ENCODE measurements at places on chromosomes 13 and 19.

DNA sequence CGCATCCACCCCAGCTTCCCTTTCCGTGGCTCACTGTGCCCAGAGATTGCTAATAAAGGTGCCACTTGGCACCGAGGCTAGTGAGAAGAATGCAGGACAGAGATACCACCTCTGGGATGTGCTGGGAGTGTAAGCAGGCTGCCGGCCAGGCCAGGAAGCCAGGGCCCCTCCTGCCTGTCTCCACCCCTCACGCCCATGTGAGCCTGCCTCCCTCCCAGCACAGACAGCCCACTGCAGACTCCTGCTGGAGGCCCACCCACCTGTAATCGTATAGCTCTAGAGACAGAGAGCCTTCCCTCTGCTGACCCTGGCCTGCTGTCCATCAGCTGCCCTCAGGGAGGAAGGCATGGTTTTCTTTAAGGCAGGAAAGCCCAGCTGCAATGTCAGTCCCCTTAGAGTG, 13.9 kb downstream of the VSTM2B start:
- no peak for DNase-seq

DNA sequence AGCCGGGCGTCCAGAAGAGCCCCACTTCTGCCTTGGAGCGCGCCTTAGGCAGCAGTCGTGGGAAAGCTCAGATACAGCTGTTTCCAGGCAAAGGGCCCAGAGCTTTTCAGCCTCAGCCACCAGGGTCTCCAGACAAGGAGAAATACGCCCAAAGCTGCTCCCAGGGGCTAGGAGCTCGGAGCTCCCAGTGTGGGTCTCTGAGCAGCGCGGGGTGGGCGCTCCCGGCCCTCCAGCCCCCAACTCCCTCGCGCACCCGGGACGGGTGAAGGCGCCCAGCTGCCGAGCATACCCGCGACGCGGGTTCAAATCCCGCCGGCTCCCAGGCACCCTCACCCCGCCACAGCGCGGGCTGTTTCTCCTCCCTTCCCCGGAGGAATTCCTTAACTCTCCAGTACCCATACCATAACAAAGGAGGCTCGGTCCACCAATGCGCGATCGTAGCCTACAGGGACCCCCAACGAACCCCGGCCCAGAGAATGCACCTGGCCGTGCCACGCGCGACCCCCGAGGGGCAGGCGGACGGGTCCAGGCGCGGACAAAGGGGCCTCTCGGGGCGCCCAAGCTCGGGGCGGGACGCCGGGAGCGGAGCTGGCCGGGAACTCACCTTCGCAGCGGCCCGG, 507 bp downstream of the COL4A1 start:
- DNase-seq, result no peak

DNA sequence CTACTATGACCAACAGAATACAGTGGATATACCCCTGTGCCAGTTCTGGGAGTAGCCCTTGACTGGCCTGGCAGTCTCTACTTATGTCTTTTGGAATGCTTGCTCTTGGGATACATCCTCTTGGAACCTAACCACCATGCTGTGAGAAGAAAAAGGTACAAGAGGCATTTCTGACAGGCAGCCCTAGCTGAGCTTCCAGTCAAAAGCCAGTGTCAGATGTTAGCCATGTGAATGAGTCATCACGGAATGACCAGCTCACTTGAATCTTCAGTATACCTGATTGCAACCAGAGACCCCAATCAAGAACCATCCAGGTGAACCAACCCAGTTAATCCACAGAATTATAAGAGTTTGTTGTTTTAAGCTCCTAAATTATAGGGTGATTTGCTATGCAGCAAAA, 4.1 kb downstream of the CCDC169 start:
- no peak for DNase-seq

DNA sequence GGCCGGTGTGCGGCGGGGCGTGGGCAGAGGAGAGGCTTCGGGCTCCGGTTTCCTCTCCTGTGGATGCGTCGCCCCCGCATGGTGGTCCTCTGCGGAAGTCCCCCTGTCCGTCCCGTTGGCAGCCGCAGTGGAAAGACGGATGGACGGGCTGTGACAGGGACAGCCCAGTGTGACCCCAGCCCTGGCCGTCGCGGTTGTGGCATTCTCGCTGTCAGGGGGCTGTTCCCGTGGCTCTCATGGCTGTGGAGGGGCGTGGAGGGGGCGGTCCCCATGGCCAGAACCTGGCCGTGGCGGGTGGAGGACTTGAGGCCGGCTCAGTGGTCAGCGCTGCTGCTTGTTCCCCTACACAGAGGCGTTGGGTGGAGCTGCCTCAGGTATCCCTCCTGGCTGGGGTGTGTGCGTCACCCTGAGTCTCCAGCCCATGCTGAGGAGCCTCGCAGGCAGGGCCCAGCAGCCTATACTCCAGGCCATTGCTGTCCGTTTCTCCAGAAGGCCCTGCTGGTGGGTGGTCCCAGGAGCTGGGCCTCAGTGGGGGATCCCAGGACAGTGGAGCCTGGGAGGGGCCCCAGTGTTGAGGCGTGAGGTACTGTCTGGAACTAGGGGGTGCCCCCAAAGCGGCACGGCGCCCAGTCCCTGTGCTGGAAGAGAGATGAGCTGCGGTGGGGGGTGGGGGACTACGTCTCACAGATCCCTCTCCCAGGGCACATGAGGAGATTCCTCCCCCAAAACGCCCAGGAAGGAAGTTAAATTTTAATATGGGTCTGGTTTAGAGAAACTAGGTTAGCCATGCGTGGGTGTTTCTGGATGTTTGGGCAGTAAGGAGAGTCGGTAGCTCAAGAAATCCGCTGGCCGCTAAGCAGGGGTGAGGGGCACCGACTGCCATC, 20.3 kb downstream of the CSNK1G2 start:
- DNase-seq, result no peak

- DNase-seq, result no peak
Observed at GRCh38 chr13:42409075-42409474, 137.1 kb downstream of the AKAP11 start.

- no peak for DNase-seq
Observed at GRCh38 chr13:50905256-50905655, 4.3 kb upstream of the RNASEH2B start.

GRCh38 chr13:36346222-36347083, at the start of gene SPART:
Gene SPART (minus strand): TSS chr13:36346394. CDS start chr13:36335830, 10,564 bp downstream.
- DNase-seq, result peak; percentile 49

GRCh38 chr13:110856942-110857835, 57.7 kb downstream of the ANKRD10 start:
- no peak for DNase-seq

DNA sequence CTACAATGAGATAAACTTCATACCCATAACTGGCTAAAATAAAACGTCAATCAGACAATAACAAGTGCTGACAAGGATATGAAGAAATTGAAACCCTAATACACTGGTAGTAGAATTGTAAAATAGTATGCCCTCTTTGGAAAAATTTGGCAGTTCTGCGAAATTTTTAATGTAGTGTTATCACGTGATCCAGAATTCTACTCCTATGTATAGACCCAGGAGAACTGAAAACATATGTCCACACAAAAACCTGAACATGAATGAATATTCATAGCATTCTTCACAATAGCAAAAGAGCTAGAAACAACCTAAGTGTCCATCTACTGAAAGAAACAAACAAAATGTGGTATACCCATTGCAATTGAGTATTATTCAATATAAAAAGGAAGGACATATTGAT, 14.2 kb upstream of the MYO16 start:
- DNase-seq, result no peak

- no peak for DNase-seq
Observed at GRCh38 chr13:42815681-42816080, 34.3 kb downstream of the FAM216B start.

DNA sequence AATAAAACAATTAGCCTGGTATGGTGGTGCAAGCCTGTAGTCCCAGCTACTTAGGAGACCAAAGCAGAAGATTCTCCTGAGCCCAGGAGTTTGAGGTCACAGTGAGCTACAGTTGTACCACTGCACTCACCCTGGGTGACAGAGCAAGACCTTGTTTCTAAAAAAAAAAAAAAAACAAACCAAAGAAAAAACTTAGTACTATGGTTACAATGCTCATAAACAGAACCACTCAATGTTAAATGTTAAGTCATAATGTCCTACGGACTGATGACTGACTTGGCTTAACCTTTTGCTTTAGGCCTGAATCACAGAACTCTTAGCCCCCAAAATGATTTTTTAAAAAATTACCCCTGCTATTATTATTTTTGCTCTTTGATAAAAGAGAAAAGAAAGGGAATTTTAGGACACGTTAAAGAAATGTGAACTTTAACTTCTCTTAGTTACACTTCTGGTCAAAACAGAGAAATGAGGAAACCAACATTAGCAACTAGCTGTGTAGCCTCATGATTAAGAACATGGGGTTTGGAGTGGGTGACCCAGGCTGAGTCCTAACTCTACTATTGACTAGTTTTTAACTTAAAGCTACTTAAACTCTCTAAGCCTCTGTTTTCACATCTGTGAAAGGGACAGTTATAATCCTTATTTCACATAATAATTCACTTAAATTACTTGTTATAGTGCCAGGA, 13.7 kb upstream of the ELF1 start:
- DNase-seq, result no peak

DNA sequence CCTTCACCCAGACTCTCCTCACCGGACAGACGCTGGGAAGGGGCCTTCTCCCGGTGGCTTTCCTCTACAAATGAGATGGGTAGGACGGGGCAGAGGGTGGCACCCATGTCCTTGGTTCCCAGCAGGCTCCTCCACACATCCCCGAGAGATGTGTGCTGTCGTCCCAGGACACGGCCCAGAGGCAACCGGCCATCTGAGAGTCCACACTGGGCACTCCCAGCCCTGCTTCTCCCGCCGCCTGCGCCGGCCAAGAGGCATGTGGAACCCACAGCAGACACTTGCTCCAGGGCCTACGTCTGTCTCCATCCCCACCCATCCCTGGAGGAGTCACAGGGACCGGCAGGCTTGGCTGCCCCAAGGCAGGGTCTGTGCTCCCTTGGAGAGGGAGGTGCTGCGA, 179.9 kb downstream of the KDM4B start:
- DNase-seq, result peak; percentile 47

- no peak for DNase-seq
Observed at GRCh38 chr19:6983448-6983847, 37.8 kb downstream of the MBD3L2B start.

- no peak for DNase-seq
Observed at GRCh38 chr19:42068361-42068755, 1.6 kb downstream of the GRIK5 start.

- no peak for DNase-seq
Observed at GRCh38 chr13:105343134-105343806, 1192.2 kb downstream of the EFNB2 start.

- peak; percentile 58 for DNase-seq
Observed at GRCh38 chr13:27481766-27482165, 31.4 kb upstream of the MTIF3 start.

- DNase-seq, result no peak
Observed at GRCh38 chr19:2573916-2574315, 98.0 kb downstream of the GADD45B start.

GRCh38 chr19:38478273-38478971, 44.9 kb downstream of the RYR1 start:
- no peak for DNase-seq

GRCh38 chr13:109971456-109972090, 185.2 kb upstream of the IRS2 start:
- DNase-seq, result no peak

- DNase-seq, result no peak
Observed at GRCh38 chr13:28140433-28141125, 2.2 kb downstream of the PAN3 start.

GRCh38 chr13:48405875-48406274, 7.0 kb downstream of the LPAR6 start:
- no peak for DNase-seq

- DNase-seq, result no peak
Observed at GRCh38 chr13:113839536-113840204, 24.2 kb downstream of the GAS6 start.

GRCh38 chr13:98508685-98509084, 68.2 kb downstream of the STK24 start:
- DNase-seq, result no peak

DNA sequence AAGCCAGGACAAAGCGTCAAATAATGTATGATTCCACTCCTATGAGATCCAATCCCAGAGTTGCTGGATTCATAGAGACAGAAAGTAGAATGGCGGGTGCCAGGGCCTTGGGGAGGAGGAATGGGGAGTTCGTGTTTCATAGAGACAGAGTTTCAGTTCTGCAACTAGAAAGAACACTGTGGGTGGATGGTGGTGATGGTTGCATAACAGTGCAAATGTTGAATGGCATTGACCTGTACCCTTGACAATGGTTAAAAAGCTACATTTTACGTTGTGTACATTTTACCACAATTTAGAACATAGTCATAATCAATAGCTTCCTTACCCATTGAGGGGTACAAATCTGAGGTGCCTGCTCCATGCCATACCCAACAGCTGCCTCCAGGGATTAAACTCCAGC, 33.4 kb downstream of the MBD3L2B start:
- no peak for DNase-seq

- DNase-seq, result peak; percentile 97
Observed at GRCh38 chr19:7868671-7869452, 5.3 kb downstream of the PRR36 start.

DNA sequence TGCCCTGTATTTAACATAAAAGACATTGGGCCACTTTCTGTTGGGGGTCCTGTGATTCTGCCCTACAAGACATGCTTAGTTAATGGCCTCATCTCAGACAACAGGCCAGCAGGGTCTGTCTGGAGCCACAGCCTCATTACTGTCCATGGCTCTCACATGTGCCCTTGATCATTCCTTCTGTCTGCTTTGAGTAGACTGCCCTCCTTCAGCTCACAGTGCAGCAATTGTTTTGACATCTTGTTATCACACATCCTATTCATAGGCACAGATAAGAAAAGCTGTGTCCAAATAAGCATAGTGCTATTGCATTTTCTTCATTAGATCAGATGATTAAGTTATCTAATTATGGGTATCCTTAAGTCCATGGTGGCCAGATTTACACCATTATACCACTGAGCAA, 127.9 kb downstream of the KCTD12 start:
- no peak for DNase-seq

- DNase-seq, result no peak
Observed at GRCh38 chr13:33092073-33092987, 76.1 kb downstream of the KL start.

- DNase-seq, result no peak
Observed at GRCh38 chr13:50353651-50354415, 338.6 kb downstream of the KCNRG start.

DNA sequence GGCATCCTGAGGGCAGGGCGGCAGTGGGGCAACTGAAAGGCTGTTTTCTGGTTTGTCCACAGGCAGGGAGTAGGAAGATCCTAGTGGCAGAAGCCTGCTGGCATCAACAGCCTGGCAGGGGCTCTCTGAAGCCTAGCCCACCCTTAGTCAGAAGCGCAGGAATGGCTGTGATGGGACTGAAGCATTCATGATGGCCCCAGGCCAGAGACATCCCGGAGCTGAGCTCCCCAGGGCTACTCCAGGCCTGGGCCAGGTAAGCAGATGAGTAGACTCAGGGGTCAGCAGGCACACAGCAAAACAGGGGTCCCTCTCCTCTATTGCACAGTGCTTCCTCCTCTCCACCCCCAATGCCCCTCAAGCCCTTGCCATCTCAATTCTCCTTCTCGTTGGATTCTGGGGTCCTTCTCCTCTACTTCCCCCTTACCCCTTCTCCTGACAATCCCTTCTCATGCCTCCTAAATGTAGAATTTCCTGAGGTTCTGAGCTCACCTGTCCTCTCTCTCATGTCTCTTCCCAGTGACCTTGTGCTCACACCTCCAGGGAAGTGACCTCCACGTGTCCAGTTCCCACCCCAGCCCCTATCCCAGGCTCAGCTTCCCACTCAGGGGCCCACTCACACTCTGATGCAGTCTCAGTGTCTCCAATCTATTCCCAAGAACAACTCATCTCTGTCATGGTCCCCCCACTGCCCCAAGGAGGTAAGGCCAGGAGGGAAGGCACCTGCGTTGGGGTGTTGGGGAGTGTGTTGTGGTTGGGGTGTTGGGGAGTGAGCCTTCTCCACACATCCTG, 158.7 kb upstream of the ZNF507 start:
- DNase-seq, result no peak
